ENCODE measurements at places on chromosomes 7 and 10. TPM values are rescaled to one million over a fixed set of nuclear protein-coding genes. Genes with fewer than 3 reads are reported as not detected.
A peak's percentile ranks its signal among the peaks of the same experiment; 100 is the strongest.

DNA sequence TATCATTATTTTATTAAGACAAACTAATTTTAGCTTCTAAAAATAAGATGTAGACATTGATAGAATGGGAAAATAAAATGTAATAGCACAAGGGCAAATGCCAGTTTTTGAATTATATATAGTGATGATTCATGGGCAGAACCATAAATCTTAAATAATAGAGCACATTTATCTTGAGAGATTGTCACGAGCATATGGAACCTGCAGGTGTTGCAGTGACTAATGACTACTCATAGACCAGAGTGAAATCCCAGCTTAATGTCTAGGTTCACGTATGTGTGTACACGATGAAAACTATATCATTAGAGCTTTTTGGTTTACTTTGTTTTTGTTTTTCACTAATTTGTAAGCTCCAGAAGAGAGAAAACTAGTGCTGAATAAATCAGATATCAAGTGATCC lies 150.2 kb upstream of the CACNA2D1 start:
- no peaks in the 10 kb centered on the region for H3K27me3 ChIP-seq
- DNase-seq, result no peak
- H3K27ac ChIP-seq, result no peak overlapping the region
- H3K36me3 ChIP-seq, result no peaks in the 10 kb centered on the region

GRCh38 chr10:63416376-63416775 lies 49.4 kb downstream of the JMJD1C start:
- H3K4me3 ChIP-seq, result no peak overlapping the region
- no peaks in the 10 kb centered on the region for H3K27me3 ChIP-seq
- H3K4me1 ChIP-seq, result peaks cover 5% of the 10 kb centered on the region
- no peak overlapping the region for H3K27ac ChIP-seq
- no peak for DNase-seq

DNA sequence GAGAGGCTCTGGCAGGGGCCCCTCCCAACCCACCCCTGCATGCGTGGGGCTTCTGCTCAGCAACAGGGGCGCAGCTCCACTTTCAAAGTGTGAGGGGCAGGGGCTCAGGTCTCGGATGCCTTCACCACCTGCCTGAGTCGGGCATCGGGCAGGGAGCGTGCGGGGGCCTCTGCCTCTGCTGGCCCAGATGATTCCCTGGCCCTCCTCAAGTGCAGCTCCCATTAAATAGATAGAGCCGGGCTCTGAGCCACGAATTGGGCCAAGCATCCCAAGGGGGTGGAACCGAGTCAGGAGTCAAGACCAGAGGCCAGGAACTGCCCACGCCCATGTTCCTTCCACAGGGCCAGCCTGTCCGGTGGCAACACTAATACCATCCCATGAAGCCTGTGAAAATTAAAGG lies 108.9 kb upstream of the FAM20C start:
- H3K36me3 ChIP-seq, result no peaks in the 10 kb centered on the region
- H3K4me1 ChIP-seq, result no peaks in the 10 kb centered on the region
- H3K27me3 ChIP-seq, result peaks cover 25% of the 10 kb centered on the region
- no peak overlapping the region for H3K4me3 ChIP-seq
- no peak for DNase-seq

GRCh38 chr10:113219446-113219845 lies 269.4 kb downstream of the TCF7L2 start:
- DNase-seq, result no peak
- no peaks in the 10 kb centered on the region for H3K27me3 ChIP-seq
- H3K4me3 ChIP-seq, result no peak overlapping the region
- no peak overlapping the region for H3K27ac ChIP-seq

DNA sequence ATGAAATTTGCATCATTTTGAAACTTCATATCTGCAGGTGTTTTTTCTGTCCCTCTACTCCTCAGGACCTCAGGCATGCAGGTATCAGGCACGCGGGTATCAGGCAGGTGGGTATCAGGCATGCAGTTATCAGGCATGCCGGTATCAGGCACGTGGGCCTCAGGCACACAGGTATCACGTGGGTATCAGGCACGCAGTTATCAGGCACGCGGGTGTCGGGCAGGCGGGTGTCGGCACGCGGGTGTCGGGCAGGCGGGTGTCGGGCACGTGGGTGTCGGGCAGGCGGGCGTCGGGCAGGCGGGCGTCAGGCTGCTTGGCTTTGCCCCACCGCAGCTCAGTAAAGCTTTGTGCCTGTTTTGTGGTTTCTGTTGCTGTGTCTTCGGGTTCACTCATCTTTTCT lies 8.7 kb downstream of the SPRN start:
- H3K27ac ChIP-seq, result no peak overlapping the region
- H3K36me3 ChIP-seq, result peaks cover 39% of the 10 kb centered on the region
- H3K4me1 ChIP-seq, result no peaks in the 10 kb centered on the region
- H3K27me3 ChIP-seq, result no peaks in the 10 kb centered on the region
- H3K4me3 ChIP-seq, result no peak overlapping the region
- no peak for DNase-seq

GRCh38 chr10:113553149-113553548 lies 296 bp downstream of the HABP2 start:
- DNase-seq, result no peak
- no peak overlapping the region for H3K27ac ChIP-seq
- H3K4me1 ChIP-seq, result peaks cover 2% of the 10 kb centered on the region

DNA sequence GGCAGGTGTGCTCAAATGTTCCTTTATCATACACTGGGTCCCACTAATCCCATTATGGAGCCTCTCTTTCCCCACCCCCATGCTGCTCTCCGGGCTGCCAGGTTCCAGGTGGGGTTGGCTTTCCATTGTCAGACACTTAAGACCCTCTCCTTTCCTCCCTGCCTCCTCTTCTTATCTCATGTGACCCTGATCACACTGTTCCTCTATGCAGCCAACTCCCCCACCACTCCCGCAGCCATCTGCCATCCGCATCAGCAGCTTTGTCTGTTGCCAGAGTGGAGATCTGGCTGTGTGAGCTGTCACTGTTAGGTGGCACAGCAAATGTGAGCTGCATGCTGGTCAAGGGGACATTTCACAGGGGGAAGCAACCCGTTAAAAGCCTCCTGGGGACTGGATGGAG lies 391.4 kb downstream of the TNS3 start:
- H3K27ac ChIP-seq, result no peak overlapping the region
- peaks cover 8% of the 10 kb centered on the region for H3K27me3 ChIP-seq
- no peak overlapping the region for H3K4me3 ChIP-seq
- H3K4me1 ChIP-seq, result no peaks in the 10 kb centered on the region
- no peaks in the 10 kb centered on the region for H3K36me3 ChIP-seq
- no peak for DNase-seq

- no peaks in the 10 kb centered on the region for H3K36me3 ChIP-seq
- DNase-seq, result no peak
- no peaks in the 10 kb centered on the region for H3K4me1 ChIP-seq
- H3K27ac ChIP-seq, result no peak overlapping the region
- no peaks in the 10 kb centered on the region for H3K27me3 ChIP-seq
Observed at GRCh38 chr10:123926401-123927264, 35.0 kb upstream of the CPXM2 start.

DNA sequence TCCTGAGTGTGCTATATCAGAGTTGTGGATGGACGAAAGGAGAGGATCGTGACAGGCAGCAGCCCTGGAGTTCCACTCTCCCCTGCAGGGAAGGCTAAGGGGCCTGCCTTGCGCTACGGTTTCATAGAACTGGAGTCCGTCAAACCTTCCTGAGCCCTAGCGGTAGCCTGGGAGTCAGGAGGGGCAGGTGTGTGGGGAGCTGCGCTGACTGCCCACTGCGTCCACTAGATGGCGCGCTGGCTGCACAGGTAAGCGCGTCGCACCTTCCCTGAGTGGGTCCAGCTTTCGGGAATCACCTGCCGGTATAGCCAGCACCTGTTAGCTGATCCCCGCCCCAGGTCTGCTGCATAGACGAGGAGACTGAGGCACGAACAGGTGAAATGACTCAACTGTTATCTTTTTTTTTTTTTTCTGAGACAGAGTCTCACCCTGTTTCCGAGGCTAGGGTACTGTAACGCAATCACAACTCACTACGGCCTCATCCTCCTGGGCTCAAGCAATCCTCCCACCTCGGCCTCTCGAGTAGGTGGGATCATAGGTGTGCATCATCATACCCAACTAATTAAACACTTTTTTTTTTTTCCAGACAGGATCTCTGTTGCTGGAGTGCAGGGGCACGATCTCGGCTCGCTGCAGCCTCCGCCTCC lies 20.2 kb upstream of the BAIAP2L1 start:
- H3K4me3 ChIP-seq, result no peak overlapping the region
- H3K4me1 ChIP-seq, result no peaks in the 10 kb centered on the region

- DNase-seq, result no peak
- H3K27ac ChIP-seq, result no peak overlapping the region
- H3K4me1 ChIP-seq, result no peaks in the 10 kb centered on the region
- peaks cover 34% of the 10 kb centered on the region for H3K27me3 ChIP-seq
- no peaks in the 10 kb centered on the region for H3K36me3 ChIP-seq
Observed at GRCh38 chr10:27622596-27622995, 118.5 kb downstream of the RAB18 start.

- H3K27me3 ChIP-seq, result peaks cover 78% of the 10 kb centered on the region
- DNase-seq, result peak; percentile 76
- peak overlapping the region; percentile 59 for H3K4me3 ChIP-seq
- no peaks in the 10 kb centered on the region for H3K36me3 ChIP-seq
- no peak overlapping the region for H3K27ac ChIP-seq
Observed at GRCh38 chr7:6530626-6531491, 20.4 kb downstream of the GRID2IP start.

GRCh38 chr7:120985130-120985758 lies 3.3 kb upstream of the CPED1 start:
- no peak overlapping the region for H3K4me3 ChIP-seq
- no peaks in the 10 kb centered on the region for H3K36me3 ChIP-seq
- H3K27ac ChIP-seq, result no peak overlapping the region
- DNase-seq, result no peak
- peaks cover 24% of the 10 kb centered on the region for H3K27me3 ChIP-seq
- peaks cover 9% of the 10 kb centered on the region for H3K4me1 ChIP-seq

DNA sequence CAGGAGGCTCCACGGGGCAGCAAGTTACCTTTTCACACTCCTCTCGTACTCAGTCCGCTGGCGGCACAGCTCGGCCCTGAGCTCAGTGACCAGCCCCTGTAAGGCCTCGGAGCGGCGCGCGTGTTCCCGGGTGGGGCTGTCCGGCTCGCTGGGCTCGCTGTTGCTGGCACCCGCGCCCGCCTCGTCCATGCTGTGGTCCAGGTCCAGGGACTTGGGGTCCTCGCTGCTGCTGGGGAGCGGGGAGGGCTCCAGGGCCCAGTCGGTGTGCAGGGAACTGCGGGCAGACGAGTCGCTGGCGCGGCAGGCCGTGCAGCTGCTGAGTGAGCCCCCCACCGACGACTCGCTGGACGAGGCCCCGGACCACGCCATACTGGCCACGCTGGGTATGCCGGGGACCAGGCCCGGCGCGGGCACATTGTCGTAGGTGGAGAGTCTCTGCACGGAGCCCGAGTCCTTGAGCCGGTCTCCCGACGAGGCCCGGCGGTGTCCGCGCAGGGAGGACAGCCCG lies 143.8 kb downstream of the MAPK8 start:
- H3K27ac ChIP-seq, result no peak overlapping the region
- H3K4me1 ChIP-seq, result no peaks in the 10 kb centered on the region
- no peak for DNase-seq
- H3K4me3 ChIP-seq, result no peak overlapping the region
- H3K36me3 ChIP-seq, result no peaks in the 10 kb centered on the region

DNA sequence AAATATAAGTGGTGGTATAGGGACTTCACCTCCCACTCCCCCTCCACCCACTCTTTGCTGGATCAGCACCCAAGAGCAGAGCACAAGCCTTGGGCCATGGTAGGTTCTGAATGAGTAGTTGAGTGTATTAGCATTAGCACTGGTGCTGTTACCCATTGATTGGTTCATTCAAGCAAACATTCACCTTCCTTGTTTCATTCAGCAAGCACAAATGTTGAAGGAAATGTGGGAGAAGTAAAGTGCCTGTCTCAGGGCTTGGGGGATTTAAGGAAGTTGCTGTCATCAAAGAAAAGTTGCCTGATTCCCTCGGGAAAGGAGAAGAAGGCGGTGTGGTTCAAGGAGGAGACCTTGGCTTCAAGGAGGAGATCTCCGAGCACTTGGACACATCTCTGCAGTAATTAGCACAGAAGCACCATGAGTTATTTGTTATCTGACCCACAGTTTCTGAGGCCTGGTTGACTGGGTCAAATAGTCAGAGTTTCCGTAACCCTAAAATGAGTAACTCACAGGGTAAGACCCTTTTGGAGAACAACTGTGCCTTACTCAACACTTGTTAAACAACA lies 17.3 kb downstream of the IL2RA start:
- H3K4me1 ChIP-seq, result peaks cover 57% of the 10 kb centered on the region
- H3K27me3 ChIP-seq, result no peaks in the 10 kb centered on the region

GRCh38 chr7:26688936-26689506 lies 175.4 kb downstream of the SKAP2 start:
- H3K27me3 ChIP-seq, result no peaks in the 10 kb centered on the region
- no peak overlapping the region for H3K4me3 ChIP-seq
- no peaks in the 10 kb centered on the region for H3K36me3 ChIP-seq
- no peaks in the 10 kb centered on the region for H3K4me1 ChIP-seq
- no peak overlapping the region for H3K27ac ChIP-seq

DNA sequence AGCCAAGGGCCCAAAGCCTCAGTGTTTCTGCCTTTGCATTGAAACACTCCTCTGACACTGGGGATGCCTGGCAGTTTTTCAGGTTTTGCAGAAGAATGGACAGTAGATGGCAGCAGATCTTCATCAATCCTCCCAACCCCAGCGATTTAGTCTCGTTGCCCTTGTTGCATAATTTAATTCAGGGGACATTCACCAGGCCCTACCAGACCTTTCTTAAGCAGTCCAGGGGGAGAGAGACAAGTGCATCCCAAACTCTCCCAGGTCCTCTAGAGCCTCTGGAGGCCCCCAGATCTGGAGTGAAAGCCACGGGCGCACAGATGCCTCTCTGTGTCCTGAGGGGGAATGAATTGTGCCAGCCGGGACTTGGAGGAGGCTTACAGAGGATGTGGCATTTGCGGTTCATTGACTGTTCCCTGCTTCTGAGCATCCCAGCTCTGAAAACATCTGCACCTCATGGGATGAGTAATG lies 29.6 kb downstream of the MINDY4 start:
- no peak for DNase-seq
- peaks cover 6% of the 10 kb centered on the region for H3K4me1 ChIP-seq
- no peaks in the 10 kb centered on the region for H3K36me3 ChIP-seq
- H3K4me3 ChIP-seq, result no peak overlapping the region

- H3K4me3 ChIP-seq, result no peak overlapping the region
- no peaks in the 10 kb centered on the region for H3K27me3 ChIP-seq
- no peaks in the 10 kb centered on the region for H3K36me3 ChIP-seq
- no peak for DNase-seq
- no peak overlapping the region for H3K27ac ChIP-seq
- H3K4me1 ChIP-seq, result peaks cover 44% of the 10 kb centered on the region
Observed at GRCh38 chr10:79144351-79145173, 75.8 kb downstream of the ZMIZ1 start.

GRCh38 chr10:97291357-97292096 lies 910 bp downstream of the ARHGAP19 start:
- no peaks in the 10 kb centered on the region for H3K27me3 ChIP-seq
- peaks cover 10% of the 10 kb centered on the region for H3K4me1 ChIP-seq
- peak overlapping the region; percentile 50 for H3K27ac ChIP-seq
- H3K4me3 ChIP-seq, result peak overlapping the region; percentile 96
- DNase-seq, result no peak

ADAM8 gene
- 80.5 TPM for total RNA-seq

DENND2A gene
- not detected for total RNA-seq

ADAP1 gene
- total RNA-seq, result 17.2 TPM

MRLN gene
- total RNA-seq, result not detected

PMS2 gene
- 21.0 TPM for total RNA-seq

KLF14 gene
- total RNA-seq, result not detected

PPP1R3C gene
- 0.26 TPM for total RNA-seq

GSTO2 gene
- 2.4 TPM for total RNA-seq

BLNK gene
- total RNA-seq, result 2.8 TPM

SLC13A4 gene
- not detected for total RNA-seq

NRP1 gene
- 1.9 TPM for total RNA-seq

NUTM2E gene
- 1.3 TPM for total RNA-seq

NT5C2 gene
- total RNA-seq, result 63.3 TPM

C10orf53 gene
- total RNA-seq, result not detected

Measured in T-cell (primary cell).